ENCODE measurements at places on chromosomes 16 and 17.
A peak's percentile ranks its signal among the peaks of the same experiment; 100 is the strongest.

DNA sequence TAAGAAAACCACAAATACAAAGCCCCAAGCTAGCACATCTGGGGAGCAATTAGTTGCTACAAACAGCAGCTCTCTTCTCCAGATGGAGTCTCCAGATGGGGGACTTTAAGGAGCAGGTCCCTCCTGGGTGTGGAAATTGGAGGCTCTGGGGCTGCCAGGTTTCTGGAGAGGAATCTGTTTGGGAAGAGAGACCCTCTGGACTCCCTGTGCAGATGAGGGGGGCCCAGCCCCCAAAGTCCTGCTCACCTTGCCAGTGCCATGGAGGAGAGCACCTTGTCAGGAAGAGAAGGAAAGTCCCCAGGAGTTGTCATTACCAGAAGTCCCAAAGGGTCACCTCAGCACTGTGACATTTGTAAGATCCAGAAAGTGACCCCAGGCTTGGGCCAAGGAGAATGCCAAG lies 14.8 kb downstream of the TEKT5 start:
- DNase-seq: no peak

DNA sequence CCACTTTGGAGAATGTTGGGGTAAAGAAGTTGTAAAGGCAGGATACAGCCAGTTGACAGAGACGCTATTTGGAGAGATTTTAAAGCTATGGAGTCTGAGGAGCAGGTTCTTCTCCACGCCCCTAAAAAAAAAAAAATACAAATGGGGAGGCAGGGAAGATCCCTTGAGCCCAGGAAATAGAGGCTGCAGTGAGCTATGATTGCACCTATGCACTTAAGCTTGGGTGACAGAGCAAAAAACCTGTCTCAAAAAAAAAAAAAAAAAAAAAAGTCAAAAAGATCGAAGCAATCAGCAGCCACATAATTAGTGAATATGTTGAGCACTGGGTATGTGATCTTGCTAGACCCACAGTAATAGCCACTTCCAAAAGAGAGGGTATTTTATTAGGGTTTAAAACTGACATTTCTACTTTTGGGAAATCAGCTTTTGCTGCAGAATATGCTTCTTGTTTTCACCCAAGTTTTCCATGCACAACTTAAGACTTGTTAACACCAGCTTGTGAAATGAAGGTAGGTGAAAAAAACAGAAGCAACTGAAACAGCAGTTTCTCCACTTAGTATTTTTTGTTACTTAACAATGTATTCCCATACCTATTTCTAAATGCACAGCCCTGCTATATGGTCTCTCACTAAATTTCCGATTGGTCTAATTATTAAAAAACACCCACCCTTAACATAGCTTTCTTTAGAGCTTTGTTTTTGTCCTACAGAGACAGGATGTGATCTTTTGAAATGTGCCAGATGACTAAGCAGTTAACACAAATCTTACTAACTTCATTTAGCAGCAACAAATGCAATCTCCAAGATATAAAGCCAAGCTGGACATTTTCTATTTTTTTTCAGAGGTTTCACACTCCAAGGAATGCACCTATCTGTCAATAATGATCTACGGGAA lies 2.5 kb upstream of the ARL6IP1 start:
- no peak for DNase-seq

DNA sequence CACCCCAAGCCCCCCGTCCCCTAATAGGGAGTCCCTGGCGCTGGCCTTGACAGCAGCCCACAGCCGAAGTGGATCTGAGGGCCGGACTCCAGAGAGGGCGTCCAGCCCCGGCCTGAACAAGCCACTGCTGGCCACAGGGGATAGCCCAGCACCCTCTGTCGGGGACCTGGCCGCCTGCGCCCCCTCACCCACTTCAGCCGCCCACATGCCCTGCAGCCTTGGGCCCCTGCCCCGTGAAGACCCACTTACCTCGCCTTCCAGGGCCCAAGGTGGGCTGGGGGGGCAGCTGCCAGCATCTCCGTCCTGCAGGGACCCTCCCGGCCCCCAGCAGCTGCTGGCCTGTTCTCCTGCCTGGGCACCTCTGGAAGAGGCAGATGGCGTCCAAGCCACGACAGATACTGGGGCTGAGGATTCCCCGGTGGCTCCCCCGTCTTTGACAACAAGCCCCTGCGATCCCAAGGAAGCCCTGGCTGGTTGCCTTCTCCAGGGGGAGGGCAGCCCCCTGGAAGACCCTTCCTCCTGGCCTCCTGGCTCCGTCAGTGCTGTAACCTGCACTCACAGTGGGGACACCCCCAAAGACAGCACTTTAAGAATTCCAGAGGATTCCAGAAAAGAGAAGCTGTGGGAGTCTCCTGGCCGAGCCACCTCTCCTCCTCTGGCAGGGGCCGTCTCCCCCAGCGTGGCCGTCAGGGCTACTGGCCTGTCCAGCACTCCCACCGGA lies 19.3 kb upstream of the ZFPM1 start:
- no peak for DNase-seq

GRCh38 chr16:86730086-86730485 lies 151.7 kb downstream of the FOXL1 start:
- DNase-seq: no peak

GRCh38 chr16:25118851-25119578 lies 7.5 kb downstream of the LCMT1 start:
- DNase-seq: no peak

DNA sequence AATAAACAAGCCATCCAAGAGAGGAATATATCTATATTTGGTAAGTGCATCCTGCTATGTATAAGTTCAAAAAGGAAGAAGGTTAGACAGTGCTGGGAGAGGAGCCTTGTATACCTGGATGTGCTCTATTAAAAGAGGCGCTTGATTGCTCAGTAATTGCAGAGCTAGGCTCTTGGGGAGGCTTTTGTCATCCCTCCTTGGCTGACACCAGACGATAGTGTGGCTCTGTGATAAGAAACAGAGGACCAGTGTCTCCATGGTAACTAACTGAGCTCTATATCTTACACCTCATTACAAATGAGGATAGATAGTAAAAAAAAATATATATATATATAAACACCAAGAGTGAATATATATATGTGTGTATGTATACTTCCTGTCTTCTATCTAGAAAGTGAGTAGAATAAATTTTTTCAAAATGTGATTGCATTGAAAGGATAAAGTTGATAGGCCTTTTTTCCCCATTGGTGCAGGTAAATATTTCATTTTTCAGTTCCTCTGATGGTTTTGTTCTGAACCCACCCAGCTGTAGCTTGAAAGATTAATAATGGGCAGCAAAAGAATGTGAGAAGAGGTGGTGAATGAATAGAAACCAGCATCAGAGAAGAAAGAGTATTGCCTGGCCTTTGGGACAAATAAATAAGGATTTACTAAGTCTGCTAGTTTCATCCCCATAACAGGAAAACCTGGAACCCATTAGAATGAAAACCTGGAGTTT lies 303.7 kb downstream of the ZFHX3 start:
- no peak for DNase-seq

GRCh38 chr17:74994440-74994839 lies 7.0 kb downstream of the CDR2L start:
- no peak for DNase-seq

DNA sequence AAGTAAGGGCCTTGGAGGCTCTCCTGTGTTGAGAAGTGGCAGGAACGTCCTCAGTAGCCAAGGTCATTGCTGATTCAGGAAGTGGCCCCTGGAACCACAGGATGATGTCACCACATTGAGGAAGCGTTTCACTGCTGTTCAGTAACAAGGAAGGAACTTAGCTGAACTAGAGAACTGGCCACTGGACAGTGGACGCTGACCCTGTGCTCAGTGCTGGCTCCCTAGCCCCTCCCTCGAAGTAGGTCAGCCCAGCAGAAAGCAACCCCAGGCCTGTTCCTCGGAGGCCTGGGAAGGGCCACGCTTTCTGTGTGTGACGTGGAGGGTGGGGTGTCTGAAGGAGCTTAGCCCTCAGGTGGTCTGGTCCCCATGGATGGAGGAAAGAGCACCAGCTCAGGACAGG lies 58.3 kb downstream of the B9D1 start:
- no peak for DNase-seq

GRCh38 chr16:85386467-85387170 lies 226.5 kb upstream of the GSE1 start:
- DNase-seq: no peak

DNA sequence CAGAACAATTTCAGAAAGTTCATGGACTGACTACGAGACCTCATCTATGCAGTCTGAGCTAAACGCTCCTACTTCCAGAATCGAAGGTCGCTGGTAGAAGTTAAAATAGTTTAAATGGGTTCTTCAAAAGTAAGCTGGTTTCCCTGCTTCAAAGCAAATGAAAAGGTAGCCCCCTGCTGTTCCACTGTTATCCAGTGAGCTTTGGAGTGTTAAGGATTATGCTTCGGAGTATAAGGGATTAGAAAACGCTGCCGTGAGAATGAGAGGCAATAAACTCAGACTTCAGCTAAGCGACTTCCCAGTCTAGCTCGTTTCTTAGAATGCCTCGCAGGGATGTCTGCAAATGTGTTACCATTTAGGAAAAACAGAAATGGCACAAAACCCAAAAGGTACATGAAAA lies 12.4 kb downstream of the MLYCD start:
- no peak for DNase-seq

- DNase-seq: no peak
These were observed 24.5 kb downstream of the ENDOV start for GRCh38 chr17:80439499-80439898.

- no peak for DNase-seq
These were observed 34.8 kb upstream of the FBXO47 start for GRCh38 chr17:39001703-39002637.

DNA sequence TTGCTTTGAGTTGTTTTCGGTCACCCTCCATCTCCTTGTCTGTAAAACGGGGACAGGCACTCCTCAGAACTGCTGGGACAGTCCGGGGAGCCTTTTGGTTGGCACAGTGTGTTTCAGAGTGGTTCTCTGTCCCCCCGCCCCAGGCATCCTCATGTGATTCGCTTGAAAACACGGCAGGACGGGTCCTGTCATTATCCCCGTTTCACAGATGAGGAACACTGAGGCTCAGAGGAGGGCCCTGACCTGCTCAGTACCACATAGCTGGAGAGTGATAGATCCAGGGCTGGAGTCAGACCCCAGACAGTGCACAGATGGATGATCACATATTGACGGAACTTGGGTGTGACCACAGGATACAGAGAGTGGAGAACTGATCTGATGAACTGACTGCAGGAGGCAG lies 13.5 kb upstream of the ADGRG1 start:
- DNase-seq: no peak

- DNase-seq: no peak
These were observed 9.0 kb downstream of the TMEM92 start for GRCh38 chr17:50283246-50283645.

DNA sequence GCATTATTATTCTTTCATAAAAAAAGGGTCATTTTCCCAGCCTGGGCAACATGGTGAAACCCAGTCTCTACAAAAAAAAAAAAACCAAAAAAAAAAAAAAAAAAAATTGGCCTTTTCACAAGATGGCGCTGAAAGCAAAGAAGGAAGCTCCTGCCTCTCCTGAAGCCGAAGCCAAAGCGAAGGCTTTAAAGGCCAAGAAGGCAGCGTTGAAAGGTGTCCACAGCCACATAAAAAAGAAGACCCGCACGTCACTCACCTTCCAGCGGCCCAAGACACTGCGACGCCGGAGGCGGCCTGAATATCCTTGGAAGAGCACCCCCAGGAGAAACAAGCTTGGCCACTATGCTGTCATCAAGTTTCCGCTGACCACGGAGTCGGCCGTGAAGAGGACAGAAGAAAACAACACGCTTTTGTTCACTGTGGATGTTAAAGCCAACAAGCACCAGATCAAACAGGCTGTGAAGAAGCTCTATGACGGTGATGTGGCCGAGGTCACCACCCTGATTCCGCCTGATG lies 4.9 kb upstream of the PGAP6 start:
- no peak for DNase-seq

DNA sequence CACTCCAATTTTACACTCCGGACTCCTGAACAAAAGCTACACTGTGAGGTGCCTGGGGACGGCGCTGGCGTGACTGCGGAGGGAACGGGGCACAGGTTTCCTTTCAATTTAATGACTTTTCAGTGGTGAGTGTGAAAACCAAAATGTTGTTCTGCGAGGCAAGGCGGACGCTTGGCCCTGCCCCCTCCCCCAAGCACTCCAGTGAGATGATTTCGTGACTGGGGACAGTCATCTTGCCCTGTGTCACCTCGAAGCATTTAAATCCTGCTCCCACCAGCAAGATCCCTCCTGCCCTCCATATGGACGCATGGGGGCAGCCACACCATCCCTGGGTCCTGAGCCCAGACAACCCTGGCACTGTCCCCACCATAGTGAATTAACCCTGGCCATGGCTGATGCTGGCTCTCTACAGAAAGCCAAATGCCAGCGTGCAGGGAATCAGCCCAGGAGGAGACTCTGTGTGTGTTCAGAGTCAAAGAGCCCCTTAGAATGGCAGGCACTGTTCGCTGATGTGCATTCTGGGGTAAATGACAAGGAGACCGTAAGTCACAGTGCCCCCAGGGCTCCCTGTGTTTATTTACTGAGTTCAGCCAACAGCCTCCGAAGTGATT lies 41.0 kb downstream of the C16orf95 start:
- DNase-seq: peak; percentile 72

DNA sequence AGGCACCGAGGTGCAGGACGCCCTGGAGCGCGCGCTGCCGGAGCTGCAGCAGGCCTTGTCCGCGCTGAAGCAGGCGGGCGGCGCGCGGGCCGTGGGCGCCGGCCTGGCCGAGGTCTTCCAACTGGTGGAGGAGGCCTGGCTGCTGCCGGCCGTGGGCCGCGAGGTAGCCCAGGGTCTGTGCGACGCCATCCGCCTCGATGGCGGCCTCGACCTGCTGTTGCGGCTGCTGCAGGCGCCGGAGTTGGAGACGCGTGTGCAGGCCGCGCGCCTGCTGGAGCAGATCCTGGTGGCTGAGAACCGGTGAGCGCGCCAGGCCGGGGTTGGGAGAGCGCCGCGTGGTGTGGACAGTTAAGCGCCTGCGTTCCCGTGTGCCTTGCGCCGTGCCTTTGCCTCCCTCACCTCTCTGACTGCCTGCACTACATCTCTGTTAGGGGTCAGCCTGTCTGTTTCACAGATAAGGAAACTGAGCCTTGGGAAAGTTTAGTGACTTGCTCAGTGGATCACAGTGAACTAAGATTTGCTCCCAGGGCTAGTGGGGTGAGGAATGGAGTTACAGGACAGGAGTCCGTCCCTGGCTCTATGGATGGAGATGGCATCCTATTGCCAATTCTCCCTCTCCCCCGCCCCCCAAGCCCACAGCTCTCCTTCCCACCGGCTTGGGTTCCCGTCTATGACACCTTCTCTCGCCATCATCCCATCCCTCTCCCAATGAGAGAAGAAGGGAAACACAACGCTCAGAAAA lies 880 bp downstream of the SARM1 start:
- DNase-seq: no peak

DNA sequence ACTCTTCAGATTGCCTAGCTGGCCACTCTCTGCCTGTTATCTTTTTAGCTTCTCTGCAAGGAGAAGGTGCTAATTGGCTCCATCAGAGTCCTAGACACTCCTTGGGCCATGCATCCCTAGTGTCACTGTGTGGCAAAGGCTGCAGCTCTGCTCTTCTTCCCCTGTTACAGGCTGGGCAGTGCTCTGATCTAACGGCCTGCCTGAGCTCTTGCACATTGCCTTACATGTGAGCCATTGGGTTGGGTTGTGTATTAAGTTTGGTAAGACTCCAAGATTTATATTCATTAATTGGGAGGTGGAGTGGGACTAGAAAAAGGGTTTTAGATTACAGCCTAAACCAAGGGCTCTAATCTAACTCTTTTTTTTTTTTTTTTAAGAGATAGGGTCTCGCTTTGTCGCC lies 23.0 kb upstream of the SYT17 start:
- DNase-seq: no peak
